CD4-positive, alpha-beta memory T cell (primary cell): ENCODE measurements at places on chromosomes 2 and 18. TPM values are rescaled to one million over a fixed set of nuclear protein-coding genes. Genes with fewer than 3 reads are reported as not detected.

The SERPINB3 gene
- not detected for total RNA-seq

The PRSS56 gene
- not detected for total RNA-seq

The EGR4 gene
- total RNA-seq, result not detected

The UPP2 gene
- total RNA-seq, result not detected

The RASGRP3 gene
- total RNA-seq, result 2.2 TPM

The CIB4 gene
- not detected for total RNA-seq
